ENCODE measurements at places on chromosomes 2 and 18. TPM values are rescaled to one million over a fixed set of nuclear protein-coding genes. Genes with fewer than 3 reads are reported as not detected.
A peak's percentile ranks its signal among the peaks of the same experiment; 100 is the strongest.

The AP1S3 gene
- total RNA-seq, result 108 TPM

The ABCG5 gene
- 0.66 TPM for total RNA-seq

The USP14 gene
- total RNA-seq, result 73.2 TPM

The DNAJC5G gene
- not detected for total RNA-seq

The TMEM131 gene
- total RNA-seq, result 25.4 TPM

DNA sequence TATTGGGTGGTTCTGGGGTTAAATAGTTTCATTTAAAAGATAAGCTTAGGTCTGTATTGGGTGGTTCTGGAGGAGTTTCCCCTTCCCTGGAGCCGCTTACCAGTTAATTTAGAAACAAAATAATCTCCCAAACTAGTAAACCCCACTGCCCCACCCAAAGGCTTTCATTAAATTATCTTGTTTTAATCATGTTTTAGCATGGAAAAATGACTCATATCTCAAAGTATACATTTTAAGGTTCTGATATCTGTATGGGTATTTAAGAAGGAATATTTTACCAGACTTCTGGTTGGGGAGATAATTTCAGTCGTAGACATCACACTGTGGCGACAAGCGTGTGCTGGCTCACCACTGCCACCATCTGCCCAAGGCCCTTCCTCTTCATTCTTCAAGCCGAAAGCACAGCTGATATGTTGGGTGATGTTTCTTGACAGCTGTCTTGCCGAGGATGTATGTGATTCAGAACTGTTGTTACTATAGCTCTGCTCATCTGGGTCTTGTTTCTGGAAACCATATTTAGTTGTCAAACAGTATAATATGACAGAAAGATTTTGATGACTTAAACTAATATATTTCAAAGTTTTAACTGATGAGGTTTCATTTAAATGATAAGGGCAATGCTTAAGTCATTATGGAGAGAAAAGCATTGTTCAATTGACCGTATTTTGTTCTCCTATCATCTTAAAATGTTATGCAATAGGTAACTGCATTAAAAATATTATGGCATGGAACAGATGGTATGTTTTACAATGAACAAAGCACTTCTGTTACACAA lies 5.1 kb downstream of the FIGLA start:
- no peaks in the 10 kb centered on the region for H3K36me3 ChIP-seq
- H3K27ac ChIP-seq, result no peak overlapping the region
- peak; percentile 47 for DNase-seq
- no peaks in the 10 kb centered on the region for H3K4me1 ChIP-seq

- no peak for DNase-seq
- no peaks in the 10 kb centered on the region for H3K27me3 ChIP-seq
- H3K4me3 ChIP-seq, result no peak overlapping the region
- peaks cover 53% of the 10 kb centered on the region for H3K36me3 ChIP-seq
Observed at GRCh38 chr2:201256082-201256481, 4.3 kb upstream of the CASP8 start.

DNA sequence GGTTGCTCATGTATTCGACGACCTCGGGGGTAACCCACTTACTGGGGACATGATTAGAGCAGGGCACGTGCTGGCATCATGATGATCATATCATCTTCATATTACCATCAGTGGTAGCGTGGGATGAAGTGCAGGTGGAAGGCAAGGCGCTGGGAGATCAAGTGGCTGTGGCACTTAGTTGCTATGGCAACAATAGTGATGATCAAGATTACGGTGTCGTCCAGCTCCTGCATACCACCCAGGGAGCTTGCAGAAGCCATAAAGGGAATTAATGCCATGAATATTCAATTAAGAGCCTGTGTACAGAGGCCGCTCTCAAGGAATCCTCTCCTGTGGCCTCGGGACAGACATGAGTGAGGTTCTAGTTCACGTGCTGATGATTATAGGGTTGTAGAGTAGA lies 237.2 kb upstream of the COPS8 start:
- DNase-seq, result no peak
- H3K36me3 ChIP-seq, result no peaks in the 10 kb centered on the region
- H3K4me1 ChIP-seq, result no peaks in the 10 kb centered on the region
- peaks cover 65% of the 10 kb centered on the region for H3K27me3 ChIP-seq

- H3K27ac ChIP-seq, result no peak overlapping the region
- no peaks in the 10 kb centered on the region for H3K36me3 ChIP-seq
- no peaks in the 10 kb centered on the region for H3K4me1 ChIP-seq
- no peaks in the 10 kb centered on the region for H3K27me3 ChIP-seq
- no peak overlapping the region for H3K4me3 ChIP-seq
Observed at GRCh38 chr18:60873708-60874107, 459.5 kb upstream of the CDH20 start.

All from Calu3 (cell line).